Ammon's horn (tissue), 1 donor: ENCODE measurements at places on chromosomes 16 and 17.

GRCh38 chr17:21370430-21370829, 5.7 kb upstream of the KCNJ12 start:
- DNase-seq, result no peak

DNA sequence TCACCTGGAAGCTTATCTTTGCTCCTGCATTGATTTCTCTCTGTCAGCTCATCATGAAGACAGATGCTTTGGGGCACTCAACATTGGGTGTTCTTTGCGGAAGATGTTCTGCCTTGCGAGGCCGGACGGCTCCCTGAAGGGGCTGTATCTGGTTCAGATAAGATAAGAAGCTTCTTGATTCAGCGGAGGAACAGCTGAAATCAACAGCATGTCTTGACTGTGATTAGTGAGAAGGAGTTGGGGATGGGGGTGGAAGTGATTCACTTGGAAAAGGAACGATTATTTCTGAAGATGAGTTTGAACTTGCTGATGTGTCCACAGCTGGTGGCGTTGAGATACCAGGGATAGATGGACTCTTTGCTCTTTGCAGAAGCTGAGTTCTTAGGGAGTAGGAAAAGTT, 126.9 kb upstream of the WSCD1 start:
- no peak for DNase-seq

GRCh38 chr17:15971098-15971678, 26.3 kb downstream of the ADORA2B start:
- no peak for DNase-seq

DNA sequence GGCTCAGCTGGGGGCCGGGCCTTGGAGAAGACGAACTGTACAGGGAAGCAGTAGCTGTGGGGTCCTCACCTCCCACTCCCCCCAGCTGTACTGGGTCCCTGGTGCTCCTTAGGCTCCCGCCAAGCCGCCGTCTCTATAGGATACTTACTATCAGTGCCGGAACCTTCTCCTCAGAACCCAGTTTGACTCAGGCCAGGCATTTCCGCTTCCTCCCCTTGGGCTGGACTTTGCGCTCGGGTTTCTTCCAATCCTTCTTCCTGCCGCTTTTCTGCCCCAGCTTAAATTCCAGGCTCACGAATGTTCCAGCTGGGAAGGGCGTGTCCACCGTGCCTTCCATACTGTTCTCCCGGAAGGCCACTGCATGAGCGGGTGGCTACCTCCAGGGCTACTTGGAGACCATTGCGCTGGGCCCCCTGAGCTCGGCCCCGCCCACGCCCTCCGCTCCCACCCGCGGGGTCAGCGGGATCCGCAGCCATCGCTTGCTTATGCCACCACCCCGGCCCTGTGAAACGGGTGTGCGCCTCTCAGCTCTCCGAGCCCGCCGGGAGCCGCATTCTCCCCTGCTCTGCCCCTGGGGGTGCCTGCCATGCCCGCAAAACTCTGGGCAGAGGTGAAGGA, 1795.9 kb downstream of the TP53TG3F start:
- no peak for DNase-seq

DNA sequence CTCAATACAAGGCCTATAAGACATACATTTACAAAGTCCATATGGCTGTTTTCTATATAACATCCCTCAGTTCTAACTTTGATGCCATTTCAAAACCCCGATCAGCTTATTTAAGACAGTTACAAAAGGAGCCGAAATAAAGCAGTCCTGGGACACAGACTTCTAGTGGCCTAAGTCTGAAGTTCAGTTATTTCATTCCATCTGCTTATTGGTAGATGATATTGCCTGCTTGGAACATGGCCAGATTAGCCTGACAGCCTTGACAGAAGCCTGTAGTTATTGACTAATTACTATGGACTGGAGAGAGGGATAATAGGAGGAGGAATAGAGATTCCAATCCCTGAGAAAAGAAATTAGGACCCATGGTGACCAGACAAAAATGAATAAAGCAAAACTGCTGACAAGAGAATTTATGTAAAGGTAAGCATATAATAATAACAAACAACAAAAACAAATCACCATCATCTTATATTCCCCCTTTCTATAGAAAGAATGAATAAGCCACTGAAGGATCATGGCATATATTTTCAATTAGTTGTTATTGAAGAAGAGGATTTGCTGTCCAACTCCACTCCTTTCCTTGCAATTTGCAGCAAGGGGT, 206.3 kb upstream of the TOM1L1 start:
- no peak for DNase-seq

- DNase-seq, result no peak
These were observed 210.4 kb downstream of the CA10 start for GRCh38 chr17:51948128-51948527.

DNA sequence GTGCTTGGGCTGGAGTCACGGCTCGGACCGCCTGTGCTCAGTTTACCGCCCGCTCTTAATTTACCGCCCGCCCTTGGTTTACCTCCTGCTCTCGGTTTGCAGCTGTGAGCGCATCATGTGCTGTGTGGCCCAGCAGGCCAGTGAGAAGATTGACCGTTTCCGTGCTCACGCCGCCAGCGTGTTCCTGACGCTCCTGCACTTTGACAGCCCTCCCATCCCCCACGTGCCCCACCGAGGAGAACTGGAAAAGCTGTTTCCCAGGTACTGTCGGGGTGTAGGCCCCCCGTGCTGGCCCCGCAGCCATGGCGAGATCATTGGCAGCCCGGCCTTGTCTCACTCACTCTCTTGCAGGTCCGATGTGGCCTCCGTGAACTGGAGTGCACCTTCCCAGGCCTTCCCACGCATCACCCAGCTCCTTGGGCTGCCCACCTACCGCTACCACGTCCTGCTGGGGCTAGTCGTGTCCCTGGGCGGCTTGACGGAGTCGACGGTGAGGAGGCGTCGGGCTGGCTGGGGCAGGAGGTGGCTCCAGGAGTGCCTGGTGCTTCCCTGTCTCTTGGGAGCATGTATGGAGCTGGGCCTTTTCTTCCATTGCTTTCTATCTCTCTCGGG, 89.3 kb upstream of the ZNF750 start:
- no peak for DNase-seq

DNA sequence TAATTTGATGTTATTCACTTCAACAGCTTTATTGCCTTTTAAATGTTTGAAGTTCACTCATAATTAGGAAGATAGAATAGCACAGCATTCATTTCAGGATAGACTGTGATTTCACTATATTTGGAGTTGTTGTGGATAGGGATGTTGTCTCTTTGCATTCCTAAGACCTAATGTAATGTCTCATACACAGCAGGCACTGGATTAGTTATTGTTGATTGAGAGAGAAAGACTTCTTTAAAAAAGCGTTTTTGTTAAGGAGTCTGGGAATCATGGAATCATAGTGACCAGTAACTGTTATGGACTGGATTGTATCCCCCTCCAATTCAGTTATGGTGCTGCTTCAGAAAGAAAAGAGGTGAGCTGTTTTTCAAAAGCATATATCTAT, 122.0 kb downstream of the USP22 start:
- no peak for DNase-seq

DNA sequence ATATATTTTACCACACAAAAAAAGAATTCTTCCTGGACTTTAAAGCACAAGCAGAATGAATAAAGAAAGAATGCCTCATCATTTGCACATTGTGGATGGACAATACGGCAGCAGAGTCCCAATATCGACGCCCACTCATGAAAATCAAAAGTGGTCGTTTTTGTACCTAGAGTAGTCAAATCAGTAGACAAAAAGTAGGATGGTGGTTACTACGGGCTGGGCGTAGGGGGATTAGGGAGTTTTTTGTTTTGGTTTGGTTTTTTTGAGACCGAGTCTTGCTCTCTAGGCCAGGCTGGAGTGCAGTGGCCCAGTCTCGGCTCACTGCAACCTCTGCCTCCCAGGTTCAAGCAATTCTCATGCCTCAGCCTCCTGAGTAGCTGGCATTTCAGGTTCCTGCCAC, 8.6 kb upstream of the CENPV start:
- no peak for DNase-seq

GRCh38 chr17:50949989-50950877, 84.1 kb upstream of the TOB1 start:
- DNase-seq, result peak; percentile 90

- DNase-seq, result no peak
These were observed 3.8 kb downstream of the SF3B3 start for GRCh38 chr16:70527315-70527996.

DNA sequence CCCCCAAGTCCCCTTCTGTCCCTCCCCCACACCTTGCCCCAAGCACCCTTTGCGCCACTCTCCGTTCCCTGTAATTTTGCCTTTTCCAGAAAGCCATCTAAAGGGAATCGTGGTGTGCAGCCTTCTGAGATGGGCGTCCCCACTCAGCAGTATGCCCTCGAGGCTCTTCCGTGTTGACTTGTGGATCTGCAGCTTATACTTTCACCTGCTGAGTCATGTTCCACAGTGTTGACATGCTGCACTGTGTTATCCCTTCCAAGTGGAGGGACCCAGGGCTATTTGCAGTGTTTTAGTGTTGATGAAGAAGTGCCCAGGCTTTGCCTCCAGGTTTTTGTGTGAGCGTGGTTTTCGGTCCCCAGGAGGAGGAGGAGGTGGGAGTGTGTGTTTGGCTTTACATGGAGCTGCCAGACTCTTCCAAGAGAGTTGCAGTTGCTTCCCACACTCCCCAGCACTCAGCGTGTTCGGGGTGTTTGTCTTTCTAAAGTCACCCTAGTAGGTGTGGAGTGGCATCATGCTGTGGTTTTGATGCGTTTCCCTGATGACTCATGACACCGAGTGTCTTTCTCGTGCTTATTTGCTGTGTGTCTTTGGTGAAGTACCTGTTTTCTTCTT, 32.1 kb upstream of the JPT2 start:
- DNase-seq, result no peak

DNA sequence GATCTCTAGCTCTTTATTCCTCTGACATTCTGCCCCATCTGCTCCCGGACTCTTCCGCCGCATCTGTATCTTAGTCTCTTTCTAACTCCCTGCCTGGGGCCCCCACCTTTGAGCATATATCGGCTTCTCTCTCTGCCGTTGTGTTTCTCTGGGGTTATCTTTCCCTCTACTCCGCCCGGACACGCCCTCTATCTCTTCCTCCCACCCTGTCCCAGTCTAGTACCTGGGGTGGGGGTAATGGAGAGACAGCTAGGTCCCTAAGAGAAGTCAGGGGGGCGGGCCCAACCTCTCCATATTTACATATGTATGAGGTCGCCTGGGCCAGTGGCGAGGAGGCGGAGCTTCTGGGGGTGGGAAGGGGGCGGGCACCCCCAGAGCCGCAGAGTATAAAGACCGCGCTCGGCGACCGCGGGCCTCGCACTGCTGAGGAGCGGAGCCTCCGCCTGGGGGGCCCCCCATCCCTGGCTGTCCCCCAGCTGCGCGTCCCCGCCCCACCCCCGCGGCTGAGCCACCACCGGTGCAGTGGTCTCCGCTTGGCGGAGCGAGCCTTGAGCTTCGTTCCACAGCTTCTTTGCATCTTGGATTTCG, at the start of gene ATP1B2:
ATP1B2 (plus strand) TSS at position 418 of the 588 bp plus-strand sequence. CDS start 593 bp downstream, outside the sequence.
- peak; percentile 82 for DNase-seq

- no peak for DNase-seq
These were observed 1.6 kb downstream of the SIRT7 start for GRCh38 chr17:81916234-81917001.

DNA sequence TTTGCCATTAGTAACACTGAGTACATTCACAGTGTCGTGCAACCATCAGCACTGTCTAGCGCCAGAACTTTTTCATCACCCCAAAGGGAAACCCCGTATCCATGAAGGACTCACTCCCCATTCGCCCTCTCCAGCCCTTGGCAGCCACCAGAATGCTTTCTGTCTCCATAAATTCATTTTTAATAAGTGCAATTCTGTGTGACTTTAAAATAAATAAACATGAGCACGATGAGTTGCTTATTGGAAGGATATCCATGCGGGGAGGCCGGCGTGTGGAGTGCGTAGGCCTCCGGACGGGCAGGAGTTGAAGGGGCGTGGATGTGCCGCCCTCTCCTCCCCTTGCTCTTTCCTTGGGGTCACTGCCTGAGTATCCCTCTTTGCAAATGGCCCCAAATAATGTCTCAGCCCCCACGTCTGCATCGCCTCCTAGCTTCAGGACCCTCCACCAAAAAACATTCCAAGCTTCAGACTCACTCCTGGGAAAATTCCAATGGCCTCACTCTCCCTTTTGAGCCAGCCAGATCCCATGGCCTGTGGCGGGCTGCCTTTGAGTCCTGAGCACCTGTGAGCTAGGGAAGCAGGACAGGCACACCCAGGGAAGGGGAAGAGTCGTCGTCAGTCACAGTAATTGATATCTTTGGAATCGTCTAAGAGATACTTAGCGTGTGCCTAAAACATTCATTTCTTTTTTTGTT, 306.3 kb downstream of the SEC14L1 start:
- no peak for DNase-seq

- DNase-seq, result no peak
These were observed 5.9 kb downstream of the SLC5A10 start for GRCh38 chr17:18957831-18958230.

DNA sequence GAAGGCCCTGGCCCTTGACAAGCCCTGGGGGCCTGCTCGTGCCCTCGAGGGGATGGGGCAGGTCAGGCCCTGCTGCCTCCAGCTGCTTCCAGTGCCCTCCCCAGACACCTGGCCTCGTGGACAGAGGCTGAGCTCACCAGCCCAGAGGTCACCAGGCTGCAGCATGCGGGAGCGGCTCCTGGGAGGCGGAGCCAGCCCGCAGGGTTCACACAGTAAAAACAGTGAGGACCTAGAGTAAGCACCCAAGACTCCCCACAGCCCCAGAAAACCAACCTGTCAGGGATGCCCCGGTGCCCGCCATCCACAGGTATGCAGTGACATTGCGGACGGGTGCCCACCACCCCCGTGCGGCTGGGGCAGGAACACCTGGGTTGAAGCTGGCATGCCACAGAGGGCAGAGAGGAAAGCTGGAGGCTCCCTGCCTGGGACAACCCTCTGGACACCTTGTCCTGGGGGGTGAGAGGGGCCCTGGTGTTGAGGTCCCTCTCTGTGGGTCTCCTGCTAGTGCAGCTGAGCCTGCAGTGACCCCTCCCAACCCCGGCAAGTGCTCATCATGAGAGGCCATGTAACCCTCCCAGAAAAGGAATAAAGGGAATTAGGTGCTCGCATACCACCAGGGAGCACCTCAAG, 62.1 kb downstream of the LMF1 start:
- no peak for DNase-seq

GRCh38 chr17:68733241-68734176, 132.3 kb upstream of the FAM20A start:
- DNase-seq, result no peak

DNA sequence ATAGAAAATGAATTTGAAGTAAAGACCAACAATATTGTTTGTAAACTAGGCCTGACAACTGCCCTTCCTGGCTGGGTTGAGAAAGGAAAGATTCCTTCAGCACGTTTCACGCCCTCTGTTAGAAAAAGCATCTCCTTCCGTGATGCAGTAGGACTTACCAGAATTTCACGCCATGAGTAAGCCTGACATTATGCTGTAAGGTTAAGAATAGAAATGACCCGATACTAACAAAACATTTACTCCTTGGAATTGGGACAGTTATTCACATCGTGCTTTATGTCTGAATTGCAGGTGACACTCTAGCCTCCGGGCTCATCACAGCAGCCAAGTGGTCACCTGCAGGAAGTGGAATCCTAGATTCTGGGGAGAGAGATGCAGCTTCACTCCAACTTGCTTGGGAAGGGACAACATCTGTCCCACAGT, 17.5 kb downstream of the MARCHF10 start:
- no peak for DNase-seq
